ENCODE measurements at places on chromosomes 7 and 10.

- DNase-seq, result no peak
These were observed 22.7 kb upstream of the AKR1B10 start for GRCh38 chr7:134504660-134505164.

GRCh38 chr10:75117995-75118394 is 6.5 kb downstream of the SAMD8 start:
- peak; percentile 64 for DNase-seq

GRCh38 chr10:37728830-37729229 is 128.6 kb downstream of the ZNF248 start:
- DNase-seq, result no peak

GRCh38 chr7:76359978-76360638 is 1.3 kb upstream of the YWHAG start:
- DNase-seq, result peak; percentile 61

DNA sequence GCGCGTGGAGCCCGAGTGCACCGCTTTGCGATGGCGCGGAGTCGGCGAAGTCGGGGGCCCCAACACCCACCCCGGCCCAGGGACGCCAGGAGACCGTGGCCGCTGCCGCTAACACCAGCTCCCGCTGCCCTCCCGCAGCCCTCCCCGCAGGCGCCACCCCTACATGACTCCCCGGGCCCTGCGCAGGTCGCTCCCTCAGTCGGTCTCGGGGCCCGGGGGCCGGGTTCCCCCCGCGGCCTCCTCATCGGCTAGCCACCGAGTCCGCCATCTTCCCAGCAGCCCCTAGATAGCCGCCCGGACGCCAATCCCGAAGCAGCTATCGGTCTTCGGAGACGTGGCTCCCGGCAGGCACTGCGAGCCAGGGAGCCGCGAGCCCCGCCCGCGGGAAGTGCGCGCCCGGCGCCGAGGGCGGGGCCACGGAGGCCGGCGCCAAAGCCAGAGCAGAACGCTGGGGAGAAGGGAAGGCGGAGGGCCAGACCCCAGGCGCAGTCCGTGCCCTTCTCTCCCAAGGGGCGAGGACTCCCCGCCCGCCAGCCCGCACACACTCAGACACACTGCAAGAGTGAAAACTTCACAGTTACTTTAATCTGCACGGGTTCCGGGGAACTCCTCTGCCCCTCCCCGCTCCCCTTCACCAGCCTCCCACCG is at the start of gene FASTK:
Gene FASTK (minus strand): TSS at position 288 of the 648 bp plus-strand sequence. CDS start 43 bp downstream, at position 245.
- peak; percentile 93 for DNase-seq

DNA sequence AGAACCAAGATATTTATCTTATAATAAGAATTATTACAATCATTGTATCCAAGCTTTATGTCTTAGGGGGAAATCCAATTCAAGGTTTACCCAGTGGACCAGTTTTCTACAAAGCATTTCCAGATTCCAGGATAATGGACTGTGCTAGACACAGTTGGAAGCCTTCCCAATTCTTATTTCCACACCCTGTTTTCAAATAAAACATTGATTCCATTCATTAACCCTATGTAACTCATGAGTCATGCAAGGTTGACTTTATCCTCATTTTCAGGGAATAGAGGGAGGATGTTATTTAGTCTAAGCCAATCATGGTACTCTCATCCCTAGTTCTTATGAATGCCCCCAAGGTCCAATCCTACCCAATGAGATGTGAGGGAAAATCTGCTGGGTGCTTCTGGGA is 145.7 kb downstream of the RNLS start:
- peak; percentile 20 for DNase-seq

GRCh38 chr7:71871446-71871845 is 540.7 kb downstream of the CALN1 start:
- DNase-seq, result no peak

DNA sequence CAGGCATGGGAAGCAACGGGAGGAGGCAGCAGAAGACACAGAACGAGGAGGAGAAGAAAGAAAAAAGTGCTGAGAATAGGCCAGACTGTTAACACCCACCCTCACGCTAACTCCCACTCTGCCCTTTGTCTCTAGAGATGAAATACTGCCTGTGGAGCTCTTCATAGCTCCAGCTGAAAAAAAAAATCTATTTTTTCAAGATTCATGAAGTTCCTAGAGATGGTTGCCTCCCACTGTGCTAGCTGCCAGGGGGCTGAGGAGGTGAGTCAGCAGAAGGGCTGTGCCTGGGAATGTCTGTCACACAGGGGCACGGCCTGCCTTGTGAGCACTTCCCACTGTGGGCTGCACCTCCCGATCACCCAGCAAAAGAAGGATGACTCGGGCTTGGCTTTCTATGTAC is 144.5 kb downstream of the RNF216 start:
- DNase-seq, result peak; percentile 87

DNA sequence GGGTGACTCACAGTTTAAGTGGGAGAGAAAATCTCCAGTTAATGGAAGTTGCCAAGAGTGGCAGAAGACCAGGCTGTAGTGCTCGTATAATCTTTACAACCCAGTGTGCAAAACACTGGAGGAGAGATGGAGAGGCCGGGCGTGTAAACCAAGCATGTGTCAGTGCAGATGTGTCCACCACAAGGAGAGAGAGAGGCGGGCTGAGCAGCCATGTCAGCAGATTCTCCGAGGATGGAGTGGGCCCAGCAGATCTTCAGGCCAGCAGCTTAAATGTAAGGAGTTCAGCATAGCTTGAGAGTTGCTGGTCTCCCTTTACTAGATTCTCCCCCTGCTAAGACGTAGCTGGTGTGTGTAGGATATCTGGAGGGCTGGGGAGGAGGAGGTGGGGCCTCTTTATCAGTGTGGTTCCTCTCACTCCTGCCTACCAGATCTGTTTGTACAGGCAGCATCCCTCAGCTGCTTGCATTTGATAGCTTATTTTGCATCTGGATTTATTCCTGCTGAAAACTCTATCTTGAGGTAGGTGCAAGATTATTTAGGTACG is 13.7 kb downstream of the BPGM start:
- peak; percentile 43 for DNase-seq

DNA sequence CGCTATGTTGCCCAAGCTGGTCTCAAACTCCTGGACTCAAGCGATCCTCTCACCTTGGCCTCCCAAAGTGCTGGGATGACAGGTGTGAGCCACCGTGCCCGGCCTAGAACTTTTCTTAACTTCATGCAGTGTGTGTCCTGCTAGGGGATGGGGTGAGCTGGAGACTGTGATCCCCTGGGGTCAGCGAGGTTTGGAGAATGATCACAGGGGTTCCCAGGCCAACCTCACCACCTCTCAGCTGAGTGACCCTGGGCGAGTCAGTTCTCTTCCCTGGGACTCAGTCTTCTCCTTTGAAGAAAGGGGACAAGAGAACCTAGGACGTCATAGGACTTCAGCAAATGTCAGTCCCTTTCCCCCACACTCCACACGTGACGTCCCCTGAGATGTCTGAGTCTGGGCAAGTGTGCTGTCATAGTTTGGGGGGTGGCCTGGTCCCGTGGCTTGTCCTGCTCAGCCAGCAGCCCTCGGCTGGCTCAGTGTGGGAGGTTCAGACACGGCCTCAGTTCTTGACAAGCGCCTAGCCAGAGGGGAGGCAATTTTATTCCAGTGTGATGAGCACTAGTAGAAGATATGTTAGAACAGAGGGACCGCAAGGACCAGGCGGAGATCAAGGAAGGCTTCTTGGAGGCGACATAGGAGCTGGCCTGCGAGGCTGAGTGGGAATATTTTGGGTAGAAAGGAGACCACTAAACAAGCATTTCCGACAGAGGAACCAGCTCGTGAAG is 43.3 kb upstream of the ELN start:
- no peak for DNase-seq

DNA sequence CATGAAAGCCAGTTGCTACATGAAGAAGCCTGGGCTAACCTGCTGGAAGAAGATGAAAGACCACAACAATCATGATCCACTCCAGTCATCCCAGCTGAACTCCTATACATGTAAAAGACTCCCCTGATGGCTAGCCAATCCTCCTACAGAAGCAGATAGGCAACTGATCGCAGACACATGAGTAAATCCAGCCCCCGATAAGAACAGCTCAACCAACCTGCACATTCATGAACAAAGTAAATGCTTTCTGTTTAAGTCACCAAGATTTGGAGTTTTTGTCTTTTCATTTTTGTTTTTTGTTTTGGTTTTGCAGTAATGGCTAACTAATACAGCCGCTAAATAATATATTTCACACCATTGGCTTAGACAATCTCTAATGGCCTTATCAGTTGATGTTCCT is 53.7 kb downstream of the PRLHR start:
- DNase-seq, result no peak

GRCh38 chr10:22958338-22958737 is 30.5 kb downstream of the ARMC3 start:
- no peak for DNase-seq

- peak; percentile 24 for DNase-seq
These were observed 57.6 kb upstream of the MDFIC start for GRCh38 chr7:114864278-114864677.

DNA sequence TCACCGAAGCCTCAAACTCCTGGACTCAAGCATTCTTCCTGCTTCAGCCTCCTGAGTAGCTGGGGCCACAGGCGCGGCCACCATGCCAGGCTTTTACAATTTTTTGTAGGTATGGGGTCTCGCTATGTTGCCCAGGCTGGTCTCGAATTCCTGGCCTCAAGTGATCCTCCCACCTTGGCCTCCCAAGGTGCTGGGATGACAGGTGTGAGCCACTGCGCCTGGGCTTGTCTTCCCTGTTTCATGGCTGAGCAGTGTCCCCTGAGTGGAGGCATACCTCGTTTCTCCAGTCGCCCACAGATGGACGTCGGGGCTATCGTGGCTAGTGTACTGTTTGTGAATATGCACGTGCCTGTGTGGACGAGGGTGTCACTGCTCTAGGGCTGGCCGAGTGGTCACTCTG is 11.3 kb downstream of the INPP5A start:
- DNase-seq, result no peak

GRCh38 chr10:4390219-4390618 is 435.8 kb upstream of the AKR1E2 start:
- DNase-seq, result no peak

GRCh38 chr10:104328646-104328895 is 9.7 kb downstream of the ITPRIP start:
- DNase-seq, result no peak

GRCh38 chr7:26331113-26331512 is 39.5 kb downstream of the SNX10 start:
- DNase-seq, result no peak

GRCh38 chr7:38506004-38506403 is 125.2 kb downstream of the AMPH start:
- DNase-seq, result no peak

DNA sequence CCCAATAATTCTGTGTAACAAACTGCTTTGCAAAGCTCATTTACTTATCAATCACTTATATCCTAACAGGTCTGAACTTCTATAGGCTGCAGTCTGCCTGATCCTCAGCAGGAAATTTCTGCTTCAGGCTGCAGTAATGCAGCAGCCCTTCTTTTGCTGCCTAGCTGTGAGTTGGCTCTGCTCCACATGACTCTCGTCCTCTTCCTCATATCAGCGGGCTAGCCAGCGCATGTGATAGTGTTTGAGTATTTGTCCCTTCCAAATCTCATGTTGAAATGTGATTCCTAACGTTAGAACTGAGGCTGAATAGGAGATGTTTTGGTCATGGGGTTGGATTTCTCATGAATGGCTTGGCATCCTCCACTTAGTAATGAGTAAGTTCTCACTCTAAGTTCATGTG is 387.8 kb downstream of the SEMA3D start:
- DNase-seq, result no peak

- DNase-seq, result peak; percentile 12
These were observed 437.4 kb upstream of the GALNT17 start for GRCh38 chr7:70694434-70694970.

DNA sequence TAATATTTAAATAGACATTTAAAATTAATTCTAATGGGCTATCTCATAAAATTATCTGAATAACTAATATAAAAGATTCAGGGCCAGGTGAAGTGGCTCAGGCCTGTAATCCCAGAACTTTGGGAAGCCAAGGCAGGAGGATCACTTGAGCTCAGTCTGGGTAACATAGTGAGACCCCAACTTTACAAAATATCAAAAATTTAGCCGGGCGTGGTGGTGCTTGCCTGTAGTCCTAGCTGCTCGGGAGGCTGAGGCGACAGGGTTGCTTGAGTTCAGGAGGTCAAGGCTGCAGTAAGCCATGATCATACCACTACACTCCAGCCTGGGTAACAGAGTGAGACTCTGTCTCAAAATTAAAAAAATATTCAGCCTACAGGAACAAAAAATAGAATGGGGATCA is 12.5 kb downstream of the NOBOX start:
- DNase-seq, result no peak

DNA sequence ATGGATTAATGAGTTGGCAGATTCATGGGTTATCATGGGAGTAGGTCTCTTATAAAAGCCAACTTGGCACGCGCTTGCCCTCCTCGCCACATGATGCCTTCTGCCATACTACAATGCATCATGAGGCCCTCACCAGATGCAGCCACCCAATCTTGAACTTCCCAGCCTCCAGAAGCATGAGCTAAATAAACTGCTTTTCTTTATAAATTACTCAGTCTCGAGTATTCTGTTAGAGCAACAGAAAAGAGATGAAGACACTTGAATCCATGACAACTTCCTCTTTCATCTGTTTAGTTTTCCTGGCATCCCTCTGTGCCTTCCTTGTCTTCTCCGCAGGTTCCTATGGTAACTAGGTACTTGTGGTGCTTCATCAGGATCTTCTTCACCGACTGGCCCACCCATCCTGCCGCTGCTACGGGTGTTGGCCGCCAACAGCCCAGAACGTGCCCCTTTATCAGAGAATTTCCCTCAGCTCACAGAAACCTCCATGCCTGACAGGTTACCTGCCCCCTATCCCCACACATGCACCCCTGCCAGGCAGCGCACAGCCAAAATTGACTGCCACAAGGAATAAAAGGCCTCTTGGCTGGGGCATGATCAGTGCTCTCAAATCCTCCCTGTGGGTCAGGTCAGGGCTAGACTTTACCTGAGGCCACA is 28.0 kb upstream of the PPIF start:
- no peak for DNase-seq

GRCh38 chr7:22549667-22550513 is 49.9 kb upstream of the STEAP1B start:
- no peak for DNase-seq

DNA sequence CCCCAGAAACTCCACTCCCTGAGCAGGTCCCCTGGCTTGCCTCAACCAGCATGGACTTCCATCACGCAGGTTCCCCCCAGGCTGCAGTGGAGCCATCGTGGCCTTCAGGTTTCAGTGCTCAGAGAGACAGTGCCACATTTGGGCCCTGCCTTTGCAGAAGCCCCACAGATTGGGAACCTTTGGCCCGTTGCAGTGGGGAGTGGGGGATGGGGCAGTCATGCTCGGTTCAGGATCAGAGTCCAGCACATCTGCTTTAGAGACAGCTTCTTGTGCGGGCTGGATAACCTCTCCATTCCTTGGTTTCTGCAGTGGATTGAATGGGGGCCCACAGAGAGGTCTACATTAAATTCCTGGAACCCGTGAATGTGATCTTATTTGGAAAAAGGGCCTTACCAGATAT is 183.9 kb downstream of the EBF3 start:
- DNase-seq, result no peak

DNA sequence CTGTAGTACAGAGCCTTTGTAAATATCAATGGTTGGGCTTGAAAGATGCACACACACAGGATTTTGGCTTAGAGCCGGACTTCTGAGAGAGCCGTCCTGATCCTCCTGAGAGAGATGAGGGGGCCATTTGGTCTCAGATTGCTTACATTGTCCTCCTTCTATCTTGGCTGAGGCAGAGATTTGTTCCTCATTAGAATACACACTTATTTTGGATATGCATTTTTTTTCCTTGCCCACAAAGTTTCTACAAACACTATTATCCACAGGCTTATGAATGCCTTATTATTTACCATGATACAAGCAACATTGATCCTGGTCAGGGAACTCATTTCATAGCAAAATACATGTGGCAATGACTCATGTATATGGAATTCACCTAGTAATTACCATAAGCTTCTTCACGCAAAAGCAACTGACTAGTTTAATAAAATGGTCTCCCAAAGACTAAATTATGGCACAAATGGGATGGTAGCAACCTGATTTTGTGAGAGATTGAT is 175.3 kb downstream of the MDFIC start:
- peak; percentile 86 for DNase-seq
